H1 (cell line): ENCODE measurements at places on chromosomes 1 and 21. TPM values are rescaled to one million over a fixed set of nuclear protein-coding genes. Genes with fewer than 3 reads are reported as not detected.

DNA sequence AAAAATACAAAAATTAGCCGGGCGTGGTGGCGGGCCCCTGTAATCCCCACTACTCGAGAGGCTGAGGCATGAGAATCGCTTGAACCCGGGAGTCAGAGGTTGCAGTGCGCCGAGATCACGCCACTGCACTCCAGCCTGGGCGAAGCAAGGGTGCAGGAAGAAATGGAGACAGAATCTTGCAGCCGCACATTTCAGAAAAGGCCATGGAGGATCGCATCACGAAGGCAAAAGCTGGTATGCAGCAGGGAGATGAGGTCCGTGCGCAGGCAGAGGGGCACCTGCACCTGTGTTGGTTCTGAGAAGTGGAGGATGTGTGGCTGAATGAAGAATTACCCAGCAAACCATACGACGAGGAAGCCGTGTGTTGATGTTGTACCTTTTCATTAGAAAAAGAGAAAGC lies 53.0 kb upstream of the ABCG1 start:
- DNase-seq = no peak

DNA sequence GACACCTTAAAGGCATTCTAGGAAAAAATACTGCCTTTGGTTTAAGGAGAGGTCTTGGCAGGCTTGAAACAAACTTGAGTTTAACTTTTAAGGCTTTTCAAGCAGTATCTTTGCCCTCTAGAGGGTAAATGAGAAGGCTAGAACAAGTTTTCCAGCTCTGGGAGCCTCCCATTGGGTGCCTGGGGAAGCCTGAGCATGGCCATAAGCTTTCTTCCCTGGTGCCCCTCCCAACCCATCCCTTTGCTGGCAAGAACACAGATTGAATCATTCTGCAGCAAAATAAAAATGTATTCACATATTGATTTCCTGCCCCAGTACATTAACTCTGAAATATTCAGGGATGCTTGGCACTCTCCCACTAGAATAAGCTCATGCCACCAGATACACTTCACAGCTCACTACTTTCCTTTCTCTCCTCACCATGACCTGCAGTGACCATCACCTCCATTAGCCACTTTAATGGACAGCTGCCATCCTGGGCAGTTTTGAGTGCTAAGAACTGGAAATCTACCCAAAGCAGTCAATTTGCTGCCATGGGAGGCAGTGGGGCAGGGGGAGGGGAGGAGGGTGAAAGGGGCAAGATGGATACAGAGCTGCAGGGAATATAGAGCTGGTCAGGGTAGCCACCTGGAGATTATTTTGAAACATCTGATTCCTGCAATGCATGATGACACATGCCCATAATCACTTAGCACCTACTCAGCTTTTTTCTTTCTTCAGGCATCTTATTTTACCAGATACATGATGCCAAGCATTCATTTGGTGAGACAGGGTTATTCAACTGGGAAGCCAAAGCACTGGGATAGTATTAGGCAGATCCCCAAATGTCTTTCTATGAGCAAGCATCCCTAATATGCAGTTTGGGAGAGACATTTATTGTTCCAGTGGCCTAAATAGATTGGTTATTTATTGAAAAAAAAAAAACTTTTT lies 140.6 kb downstream of the SYT2 start:
- DNase-seq = no peak

- DNase-seq = no peak
These were observed 1609.8 kb downstream of the AMY1C start for GRCh38 chr1:105359457-105359856.

RGSL1 gene
- total RNA-seq = not detected in 2 replicates

SH3BGR gene
- total RNA-seq = 5.5 and 5.9 TPM in 2 replicates

CR1 gene
- total RNA-seq = 0.10 and 0.22 TPM in 2 replicates
